BJ (cell line): ENCODE measurements at places on chromosomes 4 and X.

- no peak for DNase-seq
These were observed 23.9 kb downstream of the MOB1B start for GRCh38 chr4:70925899-70926635.

GRCh38 chrX:155406429-155406828, 24.5 kb downstream of the F8A2 start:
- no peak for DNase-seq

DNA sequence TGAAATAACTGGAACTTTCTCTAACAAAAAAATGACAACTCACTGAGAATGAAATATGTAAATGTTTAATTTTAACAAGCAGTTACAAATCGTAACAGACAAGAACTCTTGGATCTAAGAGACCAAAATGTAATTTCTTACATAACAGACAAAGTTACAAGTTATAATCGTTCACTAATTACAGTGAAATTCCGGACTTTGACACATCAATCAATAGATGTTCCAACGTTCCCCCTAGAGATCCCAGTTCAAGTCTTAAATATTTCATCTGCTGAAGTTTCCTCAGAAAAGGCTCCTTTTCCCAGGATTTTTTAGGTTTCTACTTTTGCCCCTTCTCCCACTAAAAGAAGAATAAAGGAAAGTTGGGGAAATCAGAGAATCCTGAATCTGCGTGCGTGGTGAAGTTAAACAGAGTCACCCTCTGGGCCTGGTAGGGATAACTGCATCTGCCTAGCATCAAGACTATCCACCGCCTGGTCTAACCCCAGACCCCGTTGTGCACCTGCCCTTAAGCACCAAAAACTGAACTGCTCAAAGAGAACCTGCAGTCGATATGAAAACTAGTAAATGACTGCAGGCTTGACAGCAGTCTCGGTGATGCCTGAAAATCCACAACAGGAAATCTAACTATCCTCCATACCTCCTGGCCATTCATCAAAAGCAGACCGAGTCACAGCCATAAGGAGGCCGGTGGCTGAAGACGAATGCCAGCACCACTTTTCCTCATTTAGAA, 2.3 kb downstream of the IRF2 start:
- no peak for DNase-seq

DNA sequence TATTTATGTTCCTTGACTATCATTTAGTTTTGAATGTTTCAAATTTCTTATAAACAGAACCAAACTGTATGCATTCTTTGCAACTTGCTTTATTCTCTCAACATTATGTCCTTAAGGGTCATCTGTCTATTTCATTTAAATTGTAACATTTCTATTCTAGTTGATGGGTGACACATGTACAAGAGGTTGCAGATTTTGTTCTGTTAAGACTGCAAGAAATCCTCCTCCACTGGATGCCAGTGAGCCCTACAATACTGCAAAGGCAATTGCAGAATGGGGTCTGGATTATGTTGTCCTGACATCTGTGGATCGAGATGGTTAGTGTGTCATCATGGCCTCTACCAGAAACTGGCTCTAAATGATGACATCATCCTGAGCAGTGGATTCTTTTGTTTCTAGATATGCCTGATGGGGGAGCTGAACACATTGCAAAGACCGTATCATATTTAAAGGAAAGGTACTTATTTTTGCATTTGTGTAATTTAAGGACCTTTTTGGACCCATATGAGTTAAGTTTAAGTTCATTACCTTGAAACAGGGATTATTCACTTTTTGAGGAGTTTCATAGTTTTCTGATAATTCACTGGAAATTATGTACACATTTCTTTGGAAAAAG, 6.1 kb downstream of the LIAS start:
- DNase-seq, result no peak

DNA sequence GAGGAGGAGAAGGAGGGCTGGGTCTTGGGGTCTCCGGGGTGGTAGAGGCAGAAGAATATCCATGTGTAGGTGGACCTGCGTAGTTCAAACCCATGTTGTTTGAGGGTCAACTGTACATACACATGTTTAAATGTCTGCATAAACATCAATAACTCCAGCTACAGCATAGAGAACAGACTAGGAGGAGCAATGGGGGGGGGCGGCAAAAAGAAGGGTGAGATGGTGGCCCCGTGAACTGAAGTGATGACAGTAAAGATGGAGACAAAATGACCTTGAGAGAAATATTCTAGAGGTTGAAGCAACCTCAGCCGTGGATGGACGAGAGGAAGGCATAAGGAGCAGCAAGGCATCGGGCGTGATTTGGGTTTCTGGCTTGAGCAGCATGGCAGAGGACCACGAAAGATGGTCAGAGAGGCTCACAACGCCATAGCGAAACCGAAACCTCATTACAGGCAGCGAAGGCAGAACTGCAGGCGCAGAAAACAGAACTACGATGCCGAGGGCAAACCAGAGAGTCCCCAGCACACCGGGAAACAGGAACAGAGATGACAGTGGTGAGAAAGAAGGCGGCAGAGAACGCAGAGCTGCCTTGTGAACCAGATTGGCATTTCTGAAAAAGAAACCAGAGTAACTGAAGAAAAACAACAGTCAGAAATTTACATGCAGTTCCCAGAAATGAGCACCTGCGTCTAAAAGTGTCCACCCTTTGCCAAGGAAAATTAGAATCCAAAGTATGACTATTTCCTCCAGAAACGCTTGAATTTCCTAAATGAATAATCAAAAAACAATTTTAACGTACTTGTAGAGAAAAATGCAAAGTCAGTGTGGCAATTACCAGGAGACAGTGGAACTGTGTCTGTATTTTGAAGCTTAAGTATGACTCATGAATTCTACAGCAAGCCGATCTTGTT, 50.3 kb upstream of the ENPP6 start:
- DNase-seq, result peak; percentile 77

GRCh38 chrX:119442286-119442685, 26.0 kb upstream of the SLC25A5 start:
- DNase-seq, result no peak

DNA sequence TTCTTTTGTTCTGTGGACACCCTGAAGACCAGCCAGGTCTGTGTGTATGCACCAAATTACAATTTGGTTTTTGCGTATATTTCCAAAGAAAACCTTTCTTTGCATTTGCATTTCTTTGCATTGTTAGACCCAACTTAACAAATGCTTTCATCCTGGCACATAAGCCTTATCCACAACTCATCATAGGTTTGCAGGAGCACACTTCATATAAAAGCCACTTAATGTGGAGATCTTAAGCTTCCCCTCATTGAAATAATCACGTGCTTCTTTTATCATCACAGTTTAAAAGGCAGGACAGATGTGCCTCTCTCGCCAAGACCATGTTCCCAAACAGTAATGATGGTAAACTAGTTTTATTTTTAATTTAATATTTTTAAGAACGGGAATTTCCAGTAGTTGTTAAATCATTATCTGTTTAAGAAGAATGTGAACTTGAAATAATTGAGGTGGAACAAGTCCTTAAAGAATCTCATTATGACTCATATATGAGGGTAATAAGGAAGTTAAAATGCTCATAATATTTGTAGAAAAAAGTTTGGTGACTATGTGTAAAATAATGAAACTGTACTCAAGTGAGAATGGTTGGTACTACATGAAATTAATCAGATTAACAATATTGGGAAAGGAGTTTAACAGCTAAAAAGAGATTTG, 65.5 kb downstream of the GLRA3 start:
- DNase-seq, result no peak

DNA sequence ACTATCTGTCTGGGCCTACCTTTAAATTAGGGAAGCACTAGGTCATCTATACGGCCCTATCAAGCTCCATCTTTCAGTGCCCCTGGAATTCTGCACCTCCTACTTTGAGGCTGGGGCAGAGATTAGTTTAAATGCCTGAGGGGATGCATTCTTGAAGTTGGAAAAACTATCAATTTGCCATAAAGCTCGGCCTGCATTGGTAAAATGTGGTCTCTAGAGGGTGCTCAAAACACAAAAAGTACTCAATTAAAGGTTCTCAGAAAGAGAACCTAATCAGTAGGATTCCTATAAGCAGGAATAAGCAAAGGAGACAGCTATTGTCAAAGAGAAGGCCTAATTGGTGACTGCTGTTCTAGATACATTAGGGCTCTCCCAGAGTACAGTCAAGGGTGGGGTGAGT, 111.7 kb downstream of the AMER1 start:
- no peak for DNase-seq

DNA sequence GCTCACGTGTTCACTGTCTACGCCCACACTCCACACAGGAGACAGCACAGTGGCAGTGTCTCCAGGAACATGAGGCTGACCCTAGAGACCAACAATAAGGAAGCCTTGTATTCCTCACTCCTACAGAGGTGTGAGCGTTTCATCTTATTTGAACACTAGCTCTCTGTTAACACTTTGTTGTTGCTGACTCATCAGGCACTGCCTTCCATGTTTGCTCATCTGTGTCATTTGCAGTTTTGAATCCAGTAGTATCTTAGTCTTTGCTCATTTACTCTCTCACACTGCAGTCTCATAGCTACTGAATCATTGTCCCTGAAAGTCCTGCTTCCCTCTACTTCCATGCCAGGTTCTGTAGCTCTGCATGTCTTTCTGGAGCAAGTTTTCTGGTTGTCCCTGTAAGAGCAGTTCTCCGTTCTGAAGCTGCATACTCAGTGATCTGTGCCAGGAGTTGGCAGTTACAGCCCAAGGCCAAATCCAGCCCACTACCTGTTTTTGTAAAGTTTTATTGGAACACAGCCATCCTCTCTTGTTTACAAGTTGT, 80.3 kb upstream of the DCLK2 start:
- no peak for DNase-seq

GRCh38 chrX:122047261-122047660, 999.9 kb downstream of the GLUD2 start:
- DNase-seq, result no peak
